ENCODE measurements at places on chromosomes 5 and 9.
A peak's percentile ranks its signal among the peaks of the same experiment; 100 is the strongest.

- DNase-seq: no peak
Observed at GRCh38 chr9:107614765-107615164, 125.2 kb upstream of the KLF4 start.

DNA sequence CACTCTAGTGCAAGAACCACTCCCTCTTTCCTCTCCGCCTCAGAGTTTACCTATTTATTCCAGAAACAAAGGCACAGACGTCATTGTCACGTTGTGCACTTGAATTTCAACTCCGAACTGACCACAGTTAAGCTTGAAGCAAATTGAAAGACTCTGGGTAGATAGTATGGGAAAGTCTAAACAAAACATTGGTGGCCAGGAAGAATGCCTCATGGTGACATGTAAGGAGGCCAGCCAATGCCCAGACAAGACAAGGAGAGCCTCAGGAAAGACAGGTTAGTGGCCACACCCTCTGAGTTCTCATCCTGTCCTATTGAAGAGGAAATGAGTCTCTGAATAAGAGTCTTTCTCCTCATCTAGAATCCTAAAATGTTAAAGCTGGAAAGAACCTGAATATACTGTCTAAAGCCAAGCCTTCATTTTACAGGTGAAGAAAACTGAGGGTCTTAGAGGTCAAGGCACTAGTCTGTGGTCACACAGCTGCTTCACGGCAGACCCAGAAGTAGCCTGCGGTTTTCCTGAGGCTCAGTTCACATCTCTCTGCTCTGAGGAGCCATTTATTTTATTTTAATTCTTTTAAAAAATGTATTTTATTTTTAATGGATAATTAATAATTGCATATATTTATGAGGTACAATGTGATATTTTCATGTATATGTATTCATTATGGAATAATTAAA, 30.2 kb downstream of the ZFAND5 start:
- no peak for DNase-seq

DNA sequence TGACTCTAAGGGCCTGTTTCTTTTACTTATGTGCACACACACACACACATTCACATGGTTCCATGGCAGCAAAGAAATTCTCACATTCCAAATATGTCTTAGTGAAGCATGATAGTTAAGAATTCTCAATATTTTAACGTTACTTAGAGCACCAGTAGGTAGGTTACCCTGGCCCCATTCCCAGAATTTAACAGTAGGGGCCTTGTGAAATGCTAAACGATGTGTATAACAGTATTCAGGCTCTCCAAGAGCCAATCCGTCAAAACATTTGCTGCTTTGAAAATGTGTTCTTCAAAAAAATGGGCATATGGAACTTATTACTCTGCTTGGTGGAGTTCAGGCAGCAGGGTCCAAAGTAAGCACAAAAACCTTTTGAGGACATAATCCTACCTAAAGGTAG, 93.7 kb upstream of the DAB2 start:
- DNase-seq: no peak

DNA sequence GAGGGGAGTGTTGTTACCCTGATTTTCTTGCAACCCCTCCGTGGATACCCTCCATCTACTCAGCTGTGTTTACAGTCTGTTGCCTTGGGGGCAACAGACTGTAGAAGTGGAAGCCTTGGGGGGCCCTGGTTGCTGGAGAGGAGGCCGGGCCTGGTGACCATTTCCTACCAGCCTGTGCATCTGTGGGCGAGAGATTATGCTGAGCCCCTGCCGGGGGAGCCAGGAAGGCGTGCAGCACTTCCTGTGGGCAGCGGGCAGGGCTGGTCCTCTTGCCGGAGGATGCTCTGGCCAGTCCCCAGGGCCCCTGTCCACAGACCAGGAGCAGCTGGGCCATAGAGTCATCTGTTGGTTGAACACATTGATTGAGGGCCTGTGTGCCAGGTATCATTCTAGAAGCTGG, 11.1 kb downstream of the ERGIC1 start:
- no peak for DNase-seq

GRCh38 chr9:79447762-79448161, 124.0 kb upstream of the TLE4 start:
- no peak for DNase-seq

- no peak for DNase-seq
Observed at GRCh38 chr5:34756781-34757624, 82.0 kb upstream of the TTC23L start.

DNA sequence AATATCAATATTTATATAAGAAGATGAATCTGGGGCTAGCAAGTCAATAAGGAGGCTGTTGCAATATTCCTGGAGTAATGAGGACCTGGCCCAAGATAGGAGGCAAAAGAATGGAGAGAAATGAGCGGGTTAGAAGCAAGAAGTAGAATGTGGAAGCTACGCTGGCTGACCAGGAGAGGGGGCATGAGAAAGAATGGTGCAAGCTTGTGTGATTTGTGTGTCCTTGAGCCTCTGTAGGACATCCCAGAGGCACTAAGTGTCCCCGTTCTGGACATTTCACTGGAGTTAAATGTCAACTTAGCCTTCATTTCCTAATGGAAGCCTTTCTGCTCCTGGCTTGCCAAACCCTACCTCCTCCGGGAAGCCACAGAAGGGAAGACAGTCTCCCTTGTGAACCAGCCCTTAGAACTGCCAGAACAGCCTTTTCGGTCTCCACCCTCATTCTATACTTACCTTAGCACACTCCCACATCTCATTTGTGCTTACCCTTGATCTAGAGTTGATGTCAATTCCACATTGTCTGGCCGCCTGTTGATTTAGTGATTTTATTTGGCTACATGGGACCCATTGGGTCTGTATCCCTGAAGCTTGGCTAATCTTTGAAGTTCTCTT, 6.7 kb upstream of the PDE6A start:
- DNase-seq: no peak

GRCh38 chr9:13478160-13478559, 198.7 kb upstream of the MPDZ start:
- DNase-seq: no peak

DNA sequence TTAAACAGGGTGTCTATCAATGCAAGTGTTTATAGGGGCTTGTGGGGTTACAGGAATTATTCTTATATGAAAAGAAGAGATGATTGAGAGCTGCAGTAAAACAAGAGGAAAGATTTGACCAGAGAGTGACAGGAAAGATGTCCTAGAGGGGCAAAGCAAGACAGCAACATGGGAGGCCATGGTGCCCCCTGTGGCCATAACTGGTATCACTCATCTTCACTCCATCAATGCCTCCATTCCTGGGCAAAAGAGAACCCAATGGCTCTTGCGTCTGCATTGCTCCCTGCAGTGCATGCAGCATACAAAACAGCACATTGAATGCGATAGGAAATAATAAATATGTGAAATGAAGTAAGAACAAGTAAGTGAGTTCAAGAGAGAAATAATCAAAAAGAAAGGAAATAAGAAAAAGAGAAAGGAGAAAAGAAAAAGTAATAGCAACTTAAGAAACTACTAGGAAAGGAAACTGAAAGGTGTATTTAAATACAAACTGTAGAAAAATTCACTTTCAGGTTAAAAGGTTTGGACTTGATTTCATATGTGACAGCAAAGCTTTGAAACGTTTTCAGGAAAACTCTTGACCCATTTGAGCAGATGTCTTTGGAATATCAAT, 206.6 kb downstream of the SEMA5A start:
- DNase-seq: no peak

DNA sequence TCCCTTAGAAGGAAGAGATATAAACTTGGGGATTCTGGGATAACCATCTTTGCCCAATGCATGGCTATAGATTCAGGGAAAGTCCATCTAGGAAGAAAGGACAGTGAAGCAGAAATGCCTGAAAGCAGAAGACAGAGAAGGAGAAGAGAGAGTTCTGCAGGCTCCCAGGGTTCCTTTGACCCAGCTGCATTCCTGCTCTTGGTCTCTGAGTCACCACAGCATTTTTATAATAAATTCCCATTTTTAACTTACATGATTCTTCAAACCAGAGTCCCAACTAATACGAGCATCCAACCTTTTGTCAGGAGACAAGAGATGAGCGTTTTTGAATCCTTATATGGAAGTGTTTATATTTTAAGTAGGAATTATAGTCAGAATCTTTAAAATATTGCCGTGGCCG, 12.0 kb upstream of the AOPEP start:
- no peak for DNase-seq

- DNase-seq: no peak
Observed at GRCh38 chr9:126756238-126756637, 48.6 kb upstream of the ZBTB43 start.

- peak; percentile 35 for DNase-seq
Observed at GRCh38 chr9:131585375-131585774, 40.1 kb downstream of the PRRT1B start.

DNA sequence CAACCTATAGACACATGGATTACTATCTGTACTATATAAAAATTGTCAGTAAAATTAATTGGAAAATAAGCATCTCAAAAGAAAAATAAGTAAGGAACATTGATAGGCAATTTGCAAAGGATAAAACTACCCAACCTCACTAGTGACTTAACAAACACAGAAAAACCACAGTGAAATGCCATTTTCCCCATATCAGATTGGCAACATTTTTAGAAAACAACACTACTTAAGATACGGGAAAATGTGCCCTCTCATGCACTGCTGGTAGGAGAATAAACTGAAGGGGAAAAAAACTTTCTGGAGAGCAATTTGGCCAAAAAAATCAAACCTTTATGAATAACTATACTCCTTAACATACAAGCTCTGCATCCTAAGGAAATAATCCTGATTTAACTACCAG, 254.0 kb downstream of the DEPDC1B start:
- no peak for DNase-seq

DNA sequence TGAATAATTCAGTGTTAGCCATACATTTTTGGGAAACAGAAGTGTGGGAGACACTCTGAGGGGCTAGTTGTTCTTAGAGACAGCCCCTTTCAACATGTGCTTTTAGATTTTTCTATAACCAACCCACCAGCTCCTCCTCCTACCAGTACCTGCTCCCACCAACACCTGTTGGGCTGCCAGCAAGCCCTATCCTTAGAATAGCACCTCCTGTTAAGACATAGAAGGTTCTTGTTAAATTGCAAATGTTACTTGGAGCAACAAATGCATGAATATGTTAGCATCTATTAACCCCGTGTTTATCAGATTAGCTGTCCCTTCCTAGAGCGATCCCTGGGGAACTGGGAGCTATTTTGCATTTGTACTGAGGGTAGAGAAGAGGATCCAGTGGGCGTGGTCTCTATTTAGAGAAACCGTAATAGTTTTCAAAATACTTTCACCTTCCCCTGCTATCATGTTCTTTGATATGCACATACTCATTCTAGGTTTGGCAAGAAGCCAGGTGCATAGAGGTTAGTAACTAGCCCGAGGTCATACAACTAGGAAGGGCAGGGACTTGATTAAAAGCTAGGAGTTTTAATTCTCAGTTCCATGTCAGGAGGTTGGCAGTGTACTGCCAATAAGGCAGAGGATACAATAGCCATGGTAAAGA, 334.4 kb downstream of the KCTD16 start:
- DNase-seq: no peak

- DNase-seq: no peak
Observed at GRCh38 chr9:114446672-114447450, 58.4 kb downstream of the WHRN start.

GRCh38 chr9:124652615-124653393, 118.3 kb downstream of the NR6A1 start:
- DNase-seq: no peak

DNA sequence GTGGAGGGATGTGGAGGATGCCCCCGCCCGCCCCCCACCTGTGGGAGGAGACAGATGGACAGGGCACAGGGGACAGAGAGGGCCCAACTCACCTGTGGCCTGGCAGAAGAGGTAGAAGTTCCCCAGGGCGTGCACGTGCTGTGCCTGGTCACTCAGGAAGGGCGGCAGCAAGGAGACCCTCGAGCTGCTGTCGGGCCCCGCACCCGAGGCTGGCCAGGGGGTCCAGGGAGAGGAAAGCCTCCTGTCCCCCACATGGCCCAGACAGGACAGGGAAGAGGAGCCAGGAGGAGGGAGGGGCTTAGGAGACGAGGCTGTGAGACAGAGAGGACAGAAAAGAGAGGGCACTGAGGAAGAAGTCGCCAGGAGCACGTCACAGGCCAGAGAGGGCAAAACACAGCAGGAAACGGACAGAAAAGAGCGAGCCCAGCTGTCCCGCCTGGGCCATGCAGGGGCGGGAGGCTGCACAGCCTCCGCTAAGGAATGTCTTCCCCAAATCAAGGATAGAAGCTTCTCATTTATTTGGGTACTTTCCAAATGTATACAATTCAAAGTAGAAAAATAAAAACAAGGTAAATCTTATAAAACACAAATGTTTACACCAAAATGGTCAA, 58.5 kb downstream of the SECISBP2 start:
- no peak for DNase-seq

DNA sequence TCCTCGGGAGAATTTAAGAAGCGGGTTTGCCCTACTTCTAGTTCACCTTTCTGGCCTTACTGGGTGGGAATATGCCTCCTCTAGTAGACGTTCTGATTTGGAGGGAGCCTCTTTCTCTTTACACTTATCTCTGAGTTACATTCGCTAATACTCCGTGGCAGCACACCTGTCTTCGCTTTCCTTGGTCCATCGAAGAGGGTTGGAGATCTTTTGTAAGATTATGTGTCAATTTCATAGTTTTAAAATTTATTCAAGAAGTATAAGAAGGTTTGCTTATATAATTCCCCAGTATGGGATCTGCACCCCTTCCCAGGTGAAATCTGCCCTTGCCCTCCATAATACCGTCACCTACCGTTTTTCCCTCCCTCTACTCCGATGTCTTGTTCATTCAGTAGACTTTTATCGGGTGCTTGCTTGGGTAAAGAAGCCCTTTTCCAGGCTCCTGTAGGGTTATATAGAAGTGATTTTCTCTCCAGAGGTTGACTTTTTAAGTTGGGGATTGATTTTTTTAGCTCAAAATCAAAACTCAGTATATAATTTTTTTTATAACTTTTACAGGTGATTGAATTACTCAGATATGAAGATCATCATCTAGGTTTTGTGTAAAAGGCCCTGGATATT, 1.1 kb downstream of the GPBP1 start:
- no peak for DNase-seq

DNA sequence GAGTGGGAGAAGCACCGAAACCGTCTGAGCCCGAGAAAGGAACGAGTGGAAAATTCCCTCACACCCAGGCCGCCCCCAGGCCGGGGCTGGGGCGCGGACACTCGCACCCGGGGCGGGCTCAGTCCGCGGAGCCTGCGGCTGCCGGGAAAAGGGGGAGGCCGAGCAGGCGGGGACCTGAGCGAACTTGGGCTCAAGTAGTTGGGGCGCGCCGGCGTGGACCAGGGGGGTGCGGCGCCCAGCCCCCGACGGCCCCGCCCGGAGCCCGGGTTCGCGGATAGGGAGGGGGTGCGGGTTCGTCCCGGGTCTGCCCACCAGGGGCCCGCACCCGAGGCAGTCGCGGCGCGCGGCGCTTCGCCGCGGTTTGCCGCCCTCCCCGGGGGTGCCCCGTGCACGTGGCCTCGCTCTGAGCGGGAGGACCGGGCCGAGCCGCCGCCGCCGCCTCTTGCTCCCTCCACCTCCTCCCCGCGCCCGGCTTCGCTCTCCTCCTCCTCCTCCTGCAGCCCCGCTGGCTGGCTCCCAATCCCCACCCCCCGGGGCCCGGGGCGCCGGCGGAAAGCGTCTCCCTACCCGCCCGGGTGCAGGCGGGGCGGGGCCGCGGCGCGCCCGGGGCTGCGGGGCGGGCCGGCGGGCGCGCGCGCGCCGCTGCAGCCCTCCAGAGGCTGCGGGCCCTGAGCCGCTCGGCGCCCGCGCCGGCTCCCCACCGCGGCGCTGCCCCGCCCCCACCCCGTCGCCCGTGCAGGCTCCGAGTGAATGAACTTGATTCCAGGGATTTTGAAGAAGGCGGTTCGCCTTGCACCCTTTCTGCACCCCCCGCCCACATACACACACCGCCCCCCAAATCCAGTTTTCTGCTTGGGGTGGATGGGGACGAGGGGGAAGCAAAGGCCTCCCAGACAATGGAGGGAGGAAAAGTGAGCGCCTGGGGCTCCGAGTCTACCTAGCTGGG, 1.3 kb upstream of the NFIB start:
- no peak for DNase-seq

GRCh38 chr9:95040106-95040505, 277.4 kb downstream of the FANCC start:
- DNase-seq: no peak
